ENCODE measurements at places on chromosomes 13 and 19.

- no peak for DNase-seq
Measured at GRCh38 chr13:112637017-112637801, 49.3 kb upstream of the TUBGCP3 start.

- DNase-seq, result no peak
Measured at GRCh38 chr13:92843549-92843948, 383.1 kb upstream of the GPC6 start.

GRCh38 chr13:87925006-87925405, 253.8 kb downstream of the SLITRK5 start:
- DNase-seq, result no peak

DNA sequence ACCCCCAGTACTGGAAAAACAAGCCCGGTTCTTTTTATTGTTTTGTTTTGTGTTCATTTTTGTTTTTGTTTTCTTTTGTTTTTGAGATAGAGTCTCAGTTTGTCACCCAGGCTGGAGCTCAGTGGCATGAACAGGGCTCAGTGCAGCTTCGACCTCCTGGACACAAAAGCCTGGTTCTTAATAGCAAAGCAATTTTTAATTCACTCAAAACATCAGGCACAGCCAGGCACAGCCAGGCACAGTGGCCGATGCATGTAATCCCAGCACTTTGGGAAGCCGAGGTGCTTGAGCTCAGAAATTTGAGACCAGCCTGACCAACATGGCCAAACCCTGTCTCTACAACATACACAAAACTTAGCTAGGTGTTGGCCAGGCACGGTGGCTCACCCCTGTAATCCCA, 30.7 kb downstream of the INSR start:
- DNase-seq, result no peak

DNA sequence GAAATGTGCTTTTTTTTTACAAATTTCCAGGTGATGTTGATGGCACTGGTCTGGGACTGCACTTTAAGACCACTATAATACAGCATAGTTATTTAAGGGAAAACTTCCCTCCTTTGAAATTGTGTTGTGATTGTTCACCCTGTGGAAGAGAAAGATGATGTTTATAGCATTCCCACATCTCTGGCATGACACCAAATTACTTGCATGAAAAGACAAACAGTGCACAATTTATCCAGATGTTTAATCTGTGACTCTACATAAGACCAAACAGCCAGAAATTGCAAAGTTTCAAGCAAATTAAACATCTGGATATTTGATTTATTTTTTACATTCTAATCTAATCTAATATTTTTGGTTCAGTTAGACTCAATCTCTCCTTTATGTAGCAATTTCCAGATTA, 51.6 kb downstream of the UFM1 start:
- DNase-seq, result no peak

GRCh38 chr13:40438999-40439797, 227.2 kb downstream of the FOXO1 start:
- no peak for DNase-seq

DNA sequence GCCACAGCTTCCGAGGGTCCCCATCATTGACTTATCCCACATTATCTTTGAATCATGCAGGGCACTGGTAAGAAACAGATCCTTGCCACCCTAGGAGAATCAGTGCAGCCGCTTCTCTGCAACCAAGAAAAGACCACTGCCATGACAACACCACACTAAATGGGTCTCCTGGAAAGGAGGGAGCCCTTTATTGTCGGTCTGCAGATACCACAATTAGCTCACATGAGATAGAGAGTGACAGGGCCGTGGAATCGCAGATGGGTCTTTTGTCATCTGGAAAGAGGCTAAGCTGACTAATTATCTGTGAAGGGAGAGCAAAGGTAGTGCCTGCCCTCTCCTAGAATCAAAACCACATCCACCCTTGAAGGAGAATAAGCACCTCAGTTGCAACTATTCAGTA, 178.3 kb upstream of the MYO16 start:
- no peak for DNase-seq

DNA sequence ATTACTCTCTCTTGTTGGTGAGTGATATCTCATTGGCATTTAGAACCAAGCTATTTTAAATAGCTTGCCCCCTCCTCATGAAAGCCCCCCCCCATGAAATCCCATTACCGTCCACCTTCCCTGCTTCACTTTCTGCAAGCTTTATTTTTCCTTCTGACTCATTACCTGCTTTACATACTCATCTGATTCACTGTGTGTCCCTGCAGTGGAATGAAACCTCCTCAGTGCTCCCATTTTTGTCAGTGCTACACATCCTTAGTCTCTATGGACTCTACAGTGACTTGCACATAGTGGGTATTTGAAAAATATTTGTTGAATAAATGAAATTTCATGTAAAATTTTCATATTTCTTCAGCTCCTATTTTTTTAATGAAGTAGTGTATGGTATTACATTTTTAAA, 62.3 kb downstream of the DOCK9 start:
- DNase-seq, result no peak

DNA sequence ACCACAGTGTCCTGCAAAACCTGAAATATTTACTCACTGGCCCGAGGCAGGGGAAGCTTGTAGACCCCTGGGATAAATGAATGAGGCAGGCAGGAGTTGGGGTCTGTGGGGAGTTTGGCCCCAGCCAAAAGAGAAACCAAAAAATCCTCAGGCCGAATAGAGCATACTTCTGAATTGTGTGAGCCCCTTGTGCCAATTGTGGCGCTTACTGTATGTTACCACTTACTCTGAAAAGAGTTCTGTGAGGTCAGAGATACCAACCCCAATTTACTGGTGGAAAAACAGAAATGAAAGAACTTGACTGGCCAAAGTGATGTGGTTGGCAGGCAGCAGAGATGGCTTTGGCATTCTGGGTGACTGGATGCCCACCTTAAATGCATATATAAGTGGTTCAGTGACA, 6.9 kb downstream of the CARM1 start:
- no peak for DNase-seq

GRCh38 chr13:47036294-47037008, 139.6 kb upstream of the HTR2A start:
- no peak for DNase-seq

GRCh38 chr13:44401577-44401976, 28.0 kb downstream of the SERP2 start:
- no peak for DNase-seq

DNA sequence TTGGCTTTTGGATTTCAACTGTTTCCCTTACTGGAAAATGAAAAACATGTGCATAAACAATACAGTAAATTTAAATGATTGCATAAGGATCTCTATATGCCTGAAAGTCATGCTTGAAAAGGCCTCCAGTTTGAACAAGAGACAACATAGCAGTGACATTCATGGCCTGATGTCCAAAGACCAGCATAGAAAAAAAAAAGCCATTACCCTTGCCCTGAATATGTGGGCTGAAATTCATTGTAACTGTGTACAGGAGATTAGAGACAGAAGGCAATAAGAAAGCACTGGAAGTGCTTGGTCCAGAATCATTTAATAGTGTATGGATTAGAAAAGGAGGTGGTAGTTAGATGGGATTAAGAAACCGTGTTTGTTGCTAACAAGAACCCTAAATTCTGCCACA, 15.4 kb downstream of the MIR17HG start:
- no peak for DNase-seq

GRCh38 chr19:1747285-1748114, 5.8 kb upstream of the ONECUT3 start:
- no peak for DNase-seq

DNA sequence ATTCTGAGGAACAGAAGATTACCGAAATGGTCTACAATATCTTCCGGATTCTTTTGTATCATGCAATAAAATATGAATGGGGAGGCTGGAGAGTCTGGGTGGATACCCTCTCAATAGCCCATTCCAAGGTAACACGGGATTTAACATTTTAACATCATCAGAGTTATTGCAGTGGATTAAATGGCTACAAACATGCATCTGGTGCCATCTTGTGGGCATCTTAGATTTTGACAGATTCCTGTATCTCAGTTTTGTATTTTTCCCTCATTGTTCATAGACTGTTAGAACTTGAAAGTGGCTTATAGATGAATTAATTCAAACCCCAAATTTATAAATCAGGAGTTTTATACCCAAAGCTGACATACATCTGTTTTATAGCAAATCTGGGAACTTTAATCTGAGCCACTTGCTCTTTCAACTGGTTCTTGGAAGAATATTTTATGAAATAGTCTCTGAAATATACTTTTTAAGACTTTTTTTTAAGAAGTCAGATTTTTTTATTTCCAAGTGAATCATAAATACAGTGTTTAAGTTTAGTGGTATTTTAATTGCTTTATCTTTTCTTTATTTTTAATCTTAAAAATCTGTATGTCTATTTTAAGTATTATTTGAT, 215.2 kb downstream of the NBEA start:
- peak; percentile 0 for DNase-seq

GRCh38 chr13:48317511-48318376, 14.2 kb downstream of the RB1 start:
- no peak for DNase-seq

DNA sequence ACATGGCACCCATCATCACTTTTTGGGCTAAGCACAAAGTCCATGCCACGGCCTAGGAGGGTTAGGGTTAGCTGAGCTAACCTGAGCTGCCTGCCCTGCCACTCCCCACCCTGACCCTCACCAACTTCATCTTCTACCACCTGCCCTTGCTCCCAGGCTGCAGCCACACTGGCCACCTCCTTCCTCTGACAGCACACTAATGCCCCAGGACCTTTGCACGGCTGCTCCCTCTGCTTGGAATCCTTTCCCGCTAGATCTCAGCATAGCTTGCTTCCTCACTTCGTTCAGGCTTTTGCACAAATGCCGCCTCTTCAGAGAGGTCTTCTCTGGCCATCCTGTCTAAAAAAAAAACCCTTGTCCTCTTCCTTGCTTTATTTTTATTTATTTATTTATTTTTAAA, 13.2 kb downstream of the SHANK1 start:
- no peak for DNase-seq

DNA sequence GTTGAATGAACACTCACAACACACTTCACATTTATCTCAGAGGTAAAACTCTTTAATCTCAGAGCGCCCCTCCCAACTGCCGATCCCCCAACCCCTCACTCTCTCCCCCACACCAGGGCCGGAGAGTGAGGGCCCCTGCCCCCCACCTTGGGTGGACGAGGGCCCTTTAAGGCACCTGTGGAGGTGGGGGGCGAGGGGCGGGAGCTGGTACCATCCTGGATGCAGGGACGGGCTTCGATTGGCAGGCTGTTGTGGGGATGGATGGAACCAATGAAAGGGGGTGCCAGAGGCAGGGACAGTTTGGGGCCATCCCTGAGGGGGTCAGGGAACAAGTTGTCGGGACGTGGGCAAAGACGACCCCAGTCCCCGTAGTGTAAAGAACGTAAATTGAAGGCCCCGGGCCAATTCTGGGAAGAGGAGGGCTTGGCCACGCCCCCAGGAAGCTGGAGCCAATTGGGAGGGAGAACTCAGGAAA, 1.7 kb upstream of the PNKP start:
- no peak for DNase-seq

- no peak for DNase-seq
Measured at GRCh38 chr19:54707962-54708361, 16.3 kb upstream of the KIR3DL3 start.

DNA sequence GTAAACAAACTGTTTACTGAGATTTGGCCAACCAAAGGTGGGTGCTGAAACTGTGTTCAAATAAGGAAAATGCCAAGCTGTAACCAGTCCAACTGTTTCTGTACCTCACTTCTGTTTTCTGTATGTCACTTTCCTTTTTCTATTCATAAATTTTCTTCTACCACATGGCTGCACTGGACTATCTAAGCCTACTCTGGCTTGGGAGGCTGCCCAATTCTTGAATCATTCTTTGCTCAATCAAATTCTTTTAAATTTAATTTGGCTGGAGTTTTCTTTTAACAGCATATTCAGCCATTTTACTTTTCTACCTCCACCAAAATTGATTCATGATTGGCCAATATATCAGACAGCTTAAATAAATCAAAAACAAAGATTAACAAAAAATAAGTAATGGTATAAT, 1575.5 kb upstream of the SPRY2 start:
- no peak for DNase-seq

- DNase-seq, result no peak
Measured at GRCh38 chr13:113855012-113855921, 8.6 kb downstream of the GAS6 start.

DNA sequence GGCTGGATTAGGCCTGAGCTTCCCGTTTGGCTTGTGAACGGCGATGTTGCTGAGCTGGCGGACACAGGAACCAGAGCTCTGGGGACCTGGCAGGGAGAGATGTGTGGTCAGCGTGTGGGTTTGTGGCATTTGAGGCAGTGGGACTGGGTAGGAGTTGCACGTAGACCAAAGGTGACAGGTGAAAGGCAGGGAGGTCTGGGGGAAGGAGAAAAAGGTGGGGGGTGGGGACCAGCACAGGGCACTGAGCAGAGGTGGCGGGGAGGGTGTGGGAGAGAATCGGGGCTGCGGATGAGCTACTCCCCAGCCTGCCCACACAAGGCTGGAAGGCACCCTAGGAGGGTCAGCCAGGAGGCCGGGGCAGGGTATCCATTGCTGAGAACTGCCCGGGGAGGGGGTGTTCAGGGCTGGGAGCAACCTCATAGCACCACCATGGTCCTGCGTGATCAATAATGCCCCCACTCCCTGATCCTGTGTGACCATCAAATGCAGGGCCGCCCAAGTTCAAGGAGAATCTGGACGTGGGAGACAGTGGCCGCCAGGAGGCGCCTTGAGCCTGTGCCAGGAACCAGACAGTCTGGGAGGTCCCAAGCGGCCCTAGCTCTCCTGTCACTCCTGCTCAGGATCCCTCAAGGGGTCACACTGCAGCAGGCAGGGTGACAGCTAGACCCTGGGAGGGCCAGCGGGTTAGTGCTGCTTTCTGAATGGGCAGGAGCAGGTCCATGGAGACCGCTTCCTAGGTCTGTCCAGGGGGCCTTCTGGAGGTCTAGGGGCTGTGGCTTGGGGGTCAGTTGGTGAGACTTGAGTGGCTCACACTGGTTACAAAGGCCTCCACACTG, 12.8 kb upstream of the SELENOW start:
- peak; percentile 55 for DNase-seq

GRCh38 chr13:34672631-34673030, 269.4 kb upstream of the NBEA start:
- DNase-seq, result peak; percentile 2

DNA sequence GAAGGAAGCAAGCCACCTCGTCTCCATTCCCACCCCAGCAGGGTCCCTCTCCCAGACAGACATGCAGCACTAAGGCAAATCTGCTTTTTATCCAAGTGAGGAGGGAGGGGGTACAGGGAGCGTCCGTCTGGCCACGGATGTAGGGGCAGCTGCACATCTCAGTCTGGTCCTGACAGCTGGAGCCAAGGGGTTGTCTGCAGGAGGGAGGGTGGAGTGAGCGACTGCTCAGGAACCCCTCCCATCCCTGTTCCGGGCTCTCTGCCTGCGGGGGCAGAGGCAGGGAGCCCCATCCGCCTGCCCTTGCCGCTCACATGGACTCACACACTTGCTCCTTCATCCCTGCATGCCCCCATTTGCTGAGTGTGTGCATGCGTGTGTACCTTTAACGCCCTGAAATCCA, 2.5 kb downstream of the TMEM190 start:
- no peak for DNase-seq

- no peak for DNase-seq
Measured at GRCh38 chr19:35780717-35781116, 5.4 kb downstream of the ARHGAP33 start.

DNA sequence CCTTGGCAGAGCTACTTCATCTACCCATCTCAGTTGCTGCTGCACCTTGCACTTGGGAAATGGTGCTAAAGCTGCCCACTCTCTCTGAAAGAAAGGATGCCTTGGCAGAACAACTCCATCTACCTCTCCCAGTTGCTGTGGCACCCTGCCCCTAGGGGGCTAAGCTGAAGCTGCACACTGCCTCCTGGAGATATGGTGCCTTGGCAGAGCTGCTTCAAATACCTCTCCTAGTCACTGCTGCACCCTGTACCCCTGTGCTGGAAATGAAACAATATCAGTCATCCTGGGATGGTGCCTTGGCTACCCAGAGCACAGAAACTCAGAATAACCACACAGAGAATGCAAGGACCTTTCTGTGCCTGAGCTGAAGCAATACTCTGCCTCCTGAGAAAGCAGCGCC, 615.8 kb downstream of the DIAPH3 start:
- DNase-seq, result no peak
